ENCODE measurements at places on chromosomes 13 and 19. TPM values are rescaled to one million over a fixed set of nuclear protein-coding genes. Genes with fewer than 3 reads are reported as not detected.
A peak's percentile ranks its signal among the peaks of the same experiment; 100 is the strongest.

DNA sequence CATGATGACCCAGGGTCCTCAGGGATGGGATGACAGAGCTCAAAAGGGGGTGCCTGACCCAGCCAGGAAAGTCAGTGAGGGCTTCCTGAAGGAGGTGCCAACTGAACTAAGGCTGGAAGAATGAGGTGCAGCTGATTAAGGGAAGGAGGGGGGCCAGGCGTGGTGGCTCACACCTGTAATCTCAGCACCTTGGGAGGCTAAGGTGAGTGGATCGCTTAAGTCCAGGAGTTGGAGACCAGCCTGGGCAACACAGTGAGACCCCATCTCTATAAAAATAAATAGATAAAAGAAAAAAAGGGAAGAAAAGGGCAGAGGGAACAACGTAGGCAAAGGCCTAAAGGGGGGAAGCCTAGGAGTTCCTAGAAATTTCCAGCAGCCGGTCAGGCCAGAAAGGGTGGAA is 9.1 kb upstream of the LYPD3 start:
- DNase-seq = no peak
- H3K4me1 ChIP-seq = peaks cover 5% of the 10 kb centered on the region
- H3K36me3 ChIP-seq = no peaks in the 10 kb centered on the region
- H3K4me3 ChIP-seq = no peak overlapping the region

DNA sequence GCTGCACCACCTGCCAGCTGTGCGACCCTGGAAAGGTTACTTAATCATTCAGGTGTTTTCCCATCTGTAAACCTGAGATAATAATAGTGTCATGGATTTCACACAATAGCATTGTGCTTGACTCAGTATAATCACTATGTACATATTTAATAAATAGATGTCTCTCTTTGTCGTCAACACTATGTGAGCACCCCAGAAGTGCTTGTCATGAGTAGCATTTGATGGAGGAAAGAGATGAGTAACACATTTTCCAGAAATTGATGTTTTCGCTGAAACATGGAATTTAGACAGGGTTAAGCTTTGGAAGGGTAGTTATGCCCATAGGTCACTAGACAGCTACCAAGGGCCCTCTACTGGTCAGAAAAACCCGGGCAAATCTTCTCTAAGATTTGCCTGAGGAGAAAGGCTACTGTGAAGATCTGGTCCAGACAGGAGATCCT is 9.5 kb upstream of the MBNL2 start:
- H3K36me3 ChIP-seq = no peaks in the 10 kb centered on the region
- no peaks in the 10 kb centered on the region for H3K4me1 ChIP-seq
- H3K4me3 ChIP-seq = no peak overlapping the region
- H3K27me3 ChIP-seq = no peaks in the 10 kb centered on the region
- no peak overlapping the region for H3K27ac ChIP-seq

- no peaks in the 10 kb centered on the region for H3K36me3 ChIP-seq
- peak overlapping the region; percentile 100 for H3K27ac ChIP-seq
- no peaks in the 10 kb centered on the region for H3K27me3 ChIP-seq
- DNase-seq = no peak
- peaks cover 2% of the 10 kb centered on the region for H3K4me1 ChIP-seq
Observed at GRCh38 chr19:37997911-37998344, 90.9 kb downstream of the SIPA1L3 start.

DNA sequence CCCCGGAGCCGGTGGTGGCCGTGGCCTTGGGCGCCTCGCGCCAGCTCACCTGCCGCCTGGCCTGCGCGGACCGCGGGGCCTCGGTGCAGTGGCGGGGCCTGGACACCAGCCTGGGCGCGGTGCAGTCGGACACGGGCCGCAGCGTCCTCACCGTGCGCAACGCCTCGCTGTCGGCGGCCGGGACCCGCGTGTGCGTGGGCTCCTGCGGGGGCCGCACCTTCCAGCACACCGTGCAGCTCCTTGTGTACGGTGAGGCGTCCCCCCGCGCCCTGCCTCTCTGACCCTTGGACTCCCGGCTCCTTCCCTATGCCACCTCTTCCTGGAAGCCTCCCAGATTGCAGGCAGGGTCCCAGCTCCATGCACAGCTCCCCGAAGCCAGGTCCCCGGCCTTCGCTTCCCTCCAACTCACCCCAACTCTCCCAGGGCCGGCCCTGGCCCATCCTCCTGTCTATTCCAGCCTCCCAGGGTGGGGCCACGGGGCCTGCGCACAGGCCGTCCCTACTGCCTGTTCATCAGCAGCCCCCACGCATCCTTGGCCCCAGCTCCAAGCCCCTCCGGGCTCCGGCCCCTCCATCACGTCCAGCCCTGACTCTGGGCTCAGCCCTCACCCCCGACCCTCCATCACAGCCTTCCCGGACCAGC is 1.7 kb downstream of the MADCAM1 start:
- H3K27ac ChIP-seq = no peak overlapping the region
- H3K4me1 ChIP-seq = no peaks in the 10 kb centered on the region
- H3K27me3 ChIP-seq = peaks cover 6% of the 10 kb centered on the region
- peak; percentile 53 for DNase-seq

DNA sequence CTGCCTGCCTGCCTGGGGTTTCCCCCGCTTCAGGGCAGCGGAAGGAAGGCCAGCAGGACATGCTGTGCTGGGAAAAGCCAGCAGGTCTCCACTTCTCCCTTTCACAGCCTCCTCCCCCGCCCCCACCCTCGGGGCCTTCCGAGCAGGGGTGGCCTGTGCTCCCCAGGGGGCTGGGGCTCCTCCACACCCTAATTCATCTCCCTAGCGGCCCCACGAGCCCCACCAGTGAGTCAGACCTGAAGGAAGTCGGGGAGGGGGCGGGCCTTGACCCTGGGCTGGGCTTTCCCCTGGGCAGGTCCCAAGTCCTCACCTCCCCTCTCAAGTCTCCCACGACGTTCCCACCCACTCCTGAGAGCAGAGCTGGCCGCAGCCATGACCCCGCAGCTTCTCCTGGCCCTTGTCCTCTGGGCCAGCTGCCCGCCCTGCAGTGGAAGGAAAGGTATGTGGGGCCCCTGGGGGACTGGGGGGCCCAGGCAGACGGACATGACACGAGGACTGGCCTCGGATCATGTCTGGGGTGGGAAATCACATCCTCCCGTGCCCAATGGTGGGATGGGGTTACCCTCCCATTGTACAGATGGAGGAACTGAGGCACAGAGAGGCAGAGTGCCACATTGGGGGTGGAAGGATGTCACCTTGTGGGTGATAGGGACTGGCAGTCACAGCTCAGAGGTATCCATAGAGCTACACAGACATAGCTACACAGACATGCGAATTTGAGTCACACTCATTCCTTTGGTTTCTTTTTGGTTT is at the start of gene EBI3:
Gene EBI3, plus strand, starts transcription at position 345 of the 753 bp plus-strand sequence. Its CDS starts 28 bp downstream, at position 373.
- no peak within 1 kb of the TSS for H3K4me3 ChIP-seq
- H3K4me1 ChIP-seq = peaks cover 3% of the 10 kb centered on the region
- no peak for DNase-seq

The CEACAM19 gene
- polyA plus RNA-seq = 2.0 TPM

DNA sequence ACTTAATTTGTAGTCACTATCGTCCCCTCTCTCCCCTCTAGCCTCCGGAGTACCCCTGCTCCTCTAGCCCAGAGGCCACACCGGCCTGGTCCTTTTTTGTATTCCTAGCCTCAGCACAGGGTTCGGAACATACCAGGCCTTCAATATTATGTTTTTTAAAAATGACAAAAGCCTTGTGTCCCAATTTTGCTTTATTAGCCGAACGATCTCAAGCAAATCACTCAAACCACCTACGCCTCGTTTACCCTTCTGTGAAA is 463 bp upstream of the POMP start:
- peak overlapping the region; percentile 98 for H3K4me3 ChIP-seq
- peaks cover 25% of the 10 kb centered on the region for H3K36me3 ChIP-seq
- H3K27ac ChIP-seq = peak overlapping the region; percentile 89
- H3K27me3 ChIP-seq = no peaks in the 10 kb centered on the region

The RFPL4AL1 gene
- not detected for polyA plus RNA-seq

DNA sequence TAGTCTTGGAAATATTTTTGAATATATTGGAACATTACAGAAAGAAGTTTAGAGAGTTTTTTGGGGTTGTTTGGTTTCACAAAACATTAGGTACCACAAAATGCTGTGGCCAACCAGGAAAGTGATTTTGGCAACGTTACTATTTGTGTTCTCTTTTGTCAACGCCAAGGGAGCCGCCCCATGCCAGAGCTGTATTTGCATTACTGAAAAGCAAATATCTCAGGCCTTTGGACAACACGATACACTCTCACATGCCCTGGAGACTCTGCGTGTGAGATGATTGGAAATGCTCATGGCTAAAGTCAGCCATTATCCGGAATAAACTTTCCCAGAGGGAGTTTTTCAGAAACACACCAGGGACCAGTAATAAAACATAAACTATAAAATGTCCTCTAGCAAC is 324.6 kb downstream of the SHISA2 start:
- no peaks in the 10 kb centered on the region for H3K4me1 ChIP-seq
- no peak overlapping the region for H3K4me3 ChIP-seq
- no peaks in the 10 kb centered on the region for H3K27me3 ChIP-seq
- H3K36me3 ChIP-seq = no peaks in the 10 kb centered on the region
- no peak overlapping the region for H3K27ac ChIP-seq

GRCh38 chr13:91045351-91046034 is 302.0 kb upstream of the MIR17HG start:
- H3K4me3 ChIP-seq = no peak overlapping the region
- no peaks in the 10 kb centered on the region for H3K4me1 ChIP-seq
- H3K27me3 ChIP-seq = no peaks in the 10 kb centered on the region
- H3K27ac ChIP-seq = no peak overlapping the region
- DNase-seq = peak; percentile 12
- no peaks in the 10 kb centered on the region for H3K36me3 ChIP-seq

DNA sequence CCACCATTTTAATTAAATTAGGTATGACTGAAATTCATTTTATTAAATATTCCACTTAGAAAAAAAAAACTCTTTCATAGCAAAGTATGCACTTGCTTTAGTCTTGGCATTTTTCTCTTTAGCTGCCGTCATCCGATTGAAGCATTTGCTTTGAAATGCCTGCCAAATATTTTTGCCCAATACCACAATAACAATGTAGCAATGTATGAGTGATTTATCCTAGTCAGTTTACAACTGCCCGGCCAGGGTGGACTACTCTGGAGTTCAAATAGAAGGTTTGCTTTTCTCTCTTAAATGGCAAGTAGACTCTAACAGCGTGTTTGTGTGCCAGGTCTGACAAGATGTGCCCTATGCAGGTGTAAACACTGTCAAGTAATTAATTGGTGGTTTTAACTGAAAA is 675.3 kb upstream of the SGCG start:
- DNase-seq = no peak
- no peaks in the 10 kb centered on the region for H3K27me3 ChIP-seq
- no peaks in the 10 kb centered on the region for H3K36me3 ChIP-seq
- no peak overlapping the region for H3K27ac ChIP-seq
- H3K4me3 ChIP-seq = no peak overlapping the region
- no peaks in the 10 kb centered on the region for H3K4me1 ChIP-seq

DNA sequence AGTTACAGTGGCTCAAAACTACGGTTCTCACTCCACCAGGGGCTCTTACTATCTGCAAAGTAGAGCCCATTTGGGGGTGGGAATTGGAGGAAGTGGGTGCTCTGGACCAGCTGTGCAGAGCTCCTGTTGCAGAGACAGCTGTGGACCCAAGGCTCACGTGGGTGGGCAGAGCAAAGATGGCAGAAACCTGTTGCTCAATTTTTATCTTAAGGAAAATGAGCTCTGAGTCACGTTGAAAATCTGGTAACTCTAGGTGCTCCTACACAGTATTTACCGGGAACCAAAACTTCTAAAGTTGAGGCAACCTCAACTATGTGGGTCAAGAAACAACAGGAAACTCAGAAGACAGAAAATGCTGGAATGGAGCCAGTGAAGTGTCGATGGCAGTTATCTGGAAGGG is 30.2 kb upstream of the SLC15A1 start:
- H3K27ac ChIP-seq = no peak overlapping the region
- no peaks in the 10 kb centered on the region for H3K27me3 ChIP-seq
- H3K4me3 ChIP-seq = no peak overlapping the region
- H3K4me1 ChIP-seq = no peaks in the 10 kb centered on the region
- no peak for DNase-seq

The ATXN8OS gene
- polyA plus RNA-seq = not detected

GRCh38 chr19:3359919-3360420 is 6.4 kb upstream of the NFIC start:
- peak overlapping the region; percentile 71 for H3K4me3 ChIP-seq
- no peaks in the 10 kb centered on the region for H3K4me1 ChIP-seq
- peak; percentile 87 for DNase-seq
- no peaks in the 10 kb centered on the region for H3K27me3 ChIP-seq

The PRTN3 gene
- not detected for polyA plus RNA-seq

The HSPB6 gene
- 0.10 TPM for polyA plus RNA-seq

DNA sequence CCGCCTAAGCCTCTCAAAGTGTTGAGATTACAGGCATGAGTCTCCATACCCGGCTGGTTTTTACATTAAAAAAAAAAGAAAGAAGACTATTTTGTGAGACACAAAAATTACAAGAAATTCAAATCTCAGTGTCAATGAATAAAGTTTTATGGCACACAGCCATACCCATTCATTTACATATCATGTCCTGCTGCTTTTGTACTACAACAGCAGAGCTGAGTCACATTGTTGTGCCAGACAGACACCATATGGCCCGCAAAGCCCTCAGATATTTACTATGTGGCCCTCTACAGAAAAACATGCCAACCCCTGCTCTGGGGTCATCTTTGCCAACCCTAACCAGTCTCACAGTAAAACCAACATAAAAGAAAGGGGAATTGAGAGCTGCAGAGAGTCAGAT is 5.3 kb downstream of the SMIM7 start:
- H3K27ac ChIP-seq = no peak overlapping the region
- H3K4me3 ChIP-seq = no peak overlapping the region
- H3K27me3 ChIP-seq = no peaks in the 10 kb centered on the region
- H3K36me3 ChIP-seq = peaks cover 63% of the 10 kb centered on the region

DNA sequence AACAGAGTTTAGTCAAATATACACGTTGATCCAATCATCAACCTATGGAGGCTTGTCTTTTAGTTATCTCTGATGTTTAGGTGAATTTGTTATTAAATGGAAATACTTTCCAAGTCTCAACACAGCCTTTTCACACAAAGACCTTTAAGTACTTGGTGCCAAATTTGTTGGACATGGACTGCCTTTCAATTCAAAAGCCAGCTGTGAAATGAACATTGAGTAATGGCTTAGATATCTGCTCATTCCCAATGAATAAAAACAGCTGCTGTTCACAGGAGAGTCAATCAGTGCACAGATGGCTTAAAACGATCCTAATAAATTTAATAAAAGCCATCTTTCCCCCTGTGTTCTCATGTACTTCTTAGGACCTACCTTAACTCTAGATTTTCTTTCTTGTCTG is 19.9 kb upstream of the DHRS12 start:
- DNase-seq = no peak
- H3K4me1 ChIP-seq = no peaks in the 10 kb centered on the region
- no peaks in the 10 kb centered on the region for H3K36me3 ChIP-seq
- no peaks in the 10 kb centered on the region for H3K27me3 ChIP-seq
- H3K4me3 ChIP-seq = no peak overlapping the region

The GAS6 gene
- 406 TPM for polyA plus RNA-seq

The ONECUT3 gene
- not detected for polyA plus RNA-seq

The FUT1 gene
- polyA plus RNA-seq = 0.03 TPM

- DNase-seq = no peak
- no peaks in the 10 kb centered on the region for H3K4me1 ChIP-seq
- no peaks in the 10 kb centered on the region for H3K36me3 ChIP-seq
- no peak overlapping the region for H3K4me3 ChIP-seq
- H3K27ac ChIP-seq = no peak overlapping the region
Observed at GRCh38 chr13:67445436-67445835, 215.3 kb upstream of the PCDH9 start.

GRCh38 chr13:93151277-93151676 is 75.3 kb upstream of the GPC6 start:
- no peaks in the 10 kb centered on the region for H3K4me1 ChIP-seq
- H3K36me3 ChIP-seq = no peaks in the 10 kb centered on the region
- no peak for DNase-seq
- no peak overlapping the region for H3K4me3 ChIP-seq
